ENCODE measurements at places on chromosomes 3 and 15.

- no peak for DNase-seq
These were observed 593.2 kb upstream of the DPPA4 start for GRCh38 chr3:109930582-109930981.

DNA sequence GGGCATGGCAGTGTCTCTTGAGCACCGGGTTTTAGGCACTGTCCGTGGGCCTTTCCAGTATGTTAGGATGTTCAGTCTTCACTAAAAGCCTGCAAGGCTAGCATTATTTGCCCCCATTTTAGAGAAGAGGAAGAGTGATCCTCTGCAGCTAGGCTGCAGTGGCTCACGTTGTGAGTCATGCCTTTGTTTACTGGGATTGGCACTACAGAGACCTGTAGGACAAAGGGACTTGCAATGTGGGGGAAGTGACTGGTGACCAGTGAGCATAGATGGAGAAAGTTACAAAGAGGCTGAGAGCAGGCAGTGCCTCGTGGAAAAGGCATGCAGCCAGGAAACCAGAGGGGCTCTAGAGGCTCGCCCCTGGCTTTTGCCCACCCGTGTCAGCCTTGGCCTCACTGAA is 26.8 kb upstream of the CPNE9 start:
- no peak for DNase-seq

GRCh38 chr3:186931532-186932280 is 1.4 kb downstream of the ST6GAL1 start:
- no peak for DNase-seq

DNA sequence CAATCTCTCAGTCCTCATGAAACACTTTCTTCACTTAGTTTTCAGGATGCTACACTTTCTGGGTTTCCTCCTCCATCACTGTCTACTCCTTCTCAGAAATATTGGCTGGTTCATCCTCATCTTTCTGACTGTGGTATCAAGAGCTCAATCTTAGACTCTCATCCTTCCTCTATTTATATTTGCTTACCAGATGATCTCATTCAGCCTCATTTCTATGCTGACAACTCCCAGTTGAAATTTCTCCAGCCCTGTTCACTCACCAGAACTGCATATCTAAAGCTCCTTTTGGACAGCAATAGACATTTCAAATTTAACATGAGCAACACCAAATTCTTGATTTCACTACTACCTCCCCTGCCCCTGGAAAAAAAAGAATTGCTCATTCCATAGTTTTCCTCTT is 48.0 kb upstream of the FBN1 start:
- no peak for DNase-seq

GRCh38 chr3:65922441-65922840 is 116.3 kb downstream of the MAGI1 start:
- DNase-seq: peak; percentile 15

- no peak for DNase-seq
These were observed 89.9 kb upstream of the RORA start for GRCh38 chr15:61318802-61319525.

- DNase-seq: no peak
These were observed 61.1 kb downstream of the TIPARP start for GRCh38 chr3:156735471-156735870.

DNA sequence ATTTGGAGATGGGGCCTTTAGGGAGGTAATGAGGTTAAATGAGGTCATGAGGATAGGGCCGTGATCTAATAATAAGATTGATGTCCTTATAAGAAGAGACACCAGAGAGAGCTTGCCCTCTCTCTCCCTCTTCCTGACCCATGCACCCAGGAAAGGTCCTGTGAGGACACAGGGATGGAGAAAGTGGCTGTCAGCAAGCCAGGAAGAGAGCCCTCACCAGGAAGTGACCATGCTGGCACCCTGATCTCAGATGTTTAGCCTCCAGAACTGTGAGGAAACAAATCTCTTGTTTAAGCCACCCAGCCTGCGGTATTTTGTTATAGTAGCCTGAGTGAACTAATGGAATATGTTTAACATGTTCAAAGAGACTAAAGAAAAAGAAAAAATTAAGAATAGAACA is 15.3 kb upstream of the GNB5 start:
- DNase-seq: no peak

GRCh38 chr3:46612324-46612723 is at the start of gene FAM240A:
TSS of gene FAM240A (plus strand) at chr3:46612525. CDS start at chr3:46612684, 159 bp downstream.
- DNase-seq: no peak

All from AG04450 (cell line).